ENCODE measurements at places on chromosomes 13 and 19.

- no peaks in the 10 kb centered on the region for H3K36me3 ChIP-seq
- DNase-seq: no peak
- H3K27me3 ChIP-seq: no peaks in the 10 kb centered on the region
- H3K4me1 ChIP-seq: no peaks in the 10 kb centered on the region
- no peak overlapping the region for H3K4me3 ChIP-seq
Observed at GRCh38 chr13:38341149-38341692, 8.4 kb upstream of the UFM1 start.

- H3K36me3 ChIP-seq: peaks cover 7% of the 10 kb centered on the region
- no peak overlapping the region for H3K4me3 ChIP-seq
- no peak overlapping the region for H3K27ac ChIP-seq
- DNase-seq: no peak
- no peaks in the 10 kb centered on the region for H3K27me3 ChIP-seq
Observed at GRCh38 chr19:47682939-47683338, 30.3 kb upstream of the EHD2 start.

- DNase-seq: no peak
- H3K4me1 ChIP-seq: no peaks in the 10 kb centered on the region
- no peak overlapping the region for H3K27ac ChIP-seq
Observed at GRCh38 chr19:56133858-56134653, 7.0 kb upstream of the ZNF444 start.

DNA sequence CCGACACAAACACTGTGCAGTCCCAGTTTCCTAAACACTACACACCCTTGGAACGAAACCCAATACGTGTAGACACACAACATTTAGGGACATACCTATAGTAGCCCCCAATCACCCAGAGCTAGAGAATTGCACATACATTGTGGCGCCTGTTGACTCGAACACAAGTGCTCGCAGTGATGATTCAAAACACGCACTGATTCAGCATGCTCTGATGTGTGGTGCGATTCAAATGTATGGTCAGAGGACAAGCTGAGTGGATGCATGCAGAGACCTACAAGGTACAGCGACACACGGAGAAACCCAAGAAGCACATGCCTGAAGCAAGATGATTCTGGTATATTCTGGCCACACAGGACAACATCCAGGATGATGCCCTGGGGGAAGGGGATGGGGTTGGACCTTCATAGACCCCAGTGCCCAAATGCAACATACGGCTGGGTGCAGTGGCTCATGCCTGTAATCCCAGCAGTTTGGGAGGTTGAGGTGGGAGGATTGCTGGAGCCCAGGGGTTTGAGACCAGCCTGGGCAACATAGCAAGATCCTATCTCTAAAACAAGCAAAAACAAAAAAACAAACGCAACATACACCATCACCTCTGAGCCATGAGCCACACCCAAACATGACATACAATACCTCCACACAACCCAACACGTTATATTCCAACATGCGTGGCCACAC, 997 bp upstream of the KCNN4 start:
- peaks cover 63% of the 10 kb centered on the region for H3K4me1 ChIP-seq
- no peak for DNase-seq
- no peaks in the 10 kb centered on the region for H3K27me3 ChIP-seq
- peaks cover 8% of the 10 kb centered on the region for H3K36me3 ChIP-seq
- peak overlapping the region; percentile 81 for H3K4me3 ChIP-seq
- H3K27ac ChIP-seq: peak overlapping the region; percentile 94

- H3K4me1 ChIP-seq: peaks cover 6% of the 10 kb centered on the region
- H3K27ac ChIP-seq: peak overlapping the region; percentile 69
- peaks cover 5% of the 10 kb centered on the region for H3K36me3 ChIP-seq
- peak overlapping the region; percentile 84 for H3K4me3 ChIP-seq
Observed at GRCh38 chr19:40663695-40664692, 26.5 kb downstream of the NUMBL start.

- peaks cover 8% of the 10 kb centered on the region for H3K4me1 ChIP-seq
- H3K36me3 ChIP-seq: no peaks in the 10 kb centered on the region
- DNase-seq: no peak
- H3K4me3 ChIP-seq: no peak overlapping the region
- no peaks in the 10 kb centered on the region for H3K27me3 ChIP-seq
Observed at GRCh38 chr13:33033986-33034385, 17.8 kb downstream of the KL start.

All from T-helper 2 cell treated with Interferon-gamma antibody and Interleukin-4, amounts not matched to agents 5 μg/mL and 100 μg/mL, for 36 hours (primary cell).